ENCODE measurements at places on chromosomes 2 and 18.
A peak's percentile ranks its signal among the peaks of the same experiment; 100 is the strongest.

- no peak for DNase-seq
These were observed 37.9 kb upstream of the CTAGE1 start for GRCh38 chr18:22455425-22456115.

DNA sequence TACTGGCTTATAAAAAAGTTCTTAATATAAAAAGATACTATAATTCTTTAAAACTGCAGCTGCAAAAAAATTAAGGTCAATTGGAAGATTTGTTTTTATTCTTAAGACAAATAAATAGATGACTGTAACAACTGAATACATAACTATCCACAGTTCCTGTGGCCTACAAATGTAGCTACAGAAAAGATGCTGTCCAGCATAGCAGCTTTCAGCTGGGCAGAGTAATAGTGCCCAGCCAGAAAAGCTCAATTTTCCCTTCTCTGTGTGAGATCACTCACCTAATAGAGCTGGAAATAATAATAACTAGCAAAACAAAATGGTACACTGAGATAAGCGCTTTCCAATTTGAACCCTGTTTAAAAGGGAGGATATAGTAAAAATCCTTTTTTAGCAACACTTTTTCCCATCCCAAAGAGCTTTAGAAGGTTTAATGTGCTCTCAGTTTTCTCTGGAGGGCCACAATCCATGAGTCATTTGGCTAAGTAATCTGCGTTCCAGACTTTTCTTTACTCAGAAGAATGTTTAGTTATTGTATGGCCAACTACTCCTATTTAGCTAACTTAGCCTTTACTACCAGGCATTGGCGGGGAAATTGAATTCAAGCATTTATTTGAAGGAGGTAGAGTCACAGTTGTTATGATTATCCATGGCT lies 158.1 kb upstream of the SLC39A10 start:
- DNase-seq = peak; percentile 40

GRCh38 chr2:20603791-20604190 lies 47.1 kb downstream of the HS1BP3 start:
- DNase-seq = no peak

DNA sequence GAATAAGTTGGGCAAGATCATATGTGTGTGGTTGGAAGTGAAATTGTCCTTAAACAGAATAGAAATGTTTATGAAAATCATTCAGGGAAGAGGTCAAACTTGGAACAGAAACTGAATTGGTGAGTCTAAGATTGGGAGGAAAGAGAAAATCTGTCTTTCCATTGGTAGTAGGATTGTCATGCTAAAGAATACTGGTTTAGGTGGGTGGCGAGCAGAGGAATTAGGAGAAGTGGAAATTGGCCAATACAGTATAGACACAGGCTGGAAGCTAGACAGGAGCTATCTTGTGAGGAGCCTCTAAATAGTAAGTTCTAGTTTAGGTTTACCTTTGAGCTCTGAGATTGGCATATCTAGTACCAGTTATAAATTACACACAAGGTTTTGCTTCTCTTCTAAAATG lies 80.9 kb upstream of the KYNU start:
- no peak for DNase-seq

DNA sequence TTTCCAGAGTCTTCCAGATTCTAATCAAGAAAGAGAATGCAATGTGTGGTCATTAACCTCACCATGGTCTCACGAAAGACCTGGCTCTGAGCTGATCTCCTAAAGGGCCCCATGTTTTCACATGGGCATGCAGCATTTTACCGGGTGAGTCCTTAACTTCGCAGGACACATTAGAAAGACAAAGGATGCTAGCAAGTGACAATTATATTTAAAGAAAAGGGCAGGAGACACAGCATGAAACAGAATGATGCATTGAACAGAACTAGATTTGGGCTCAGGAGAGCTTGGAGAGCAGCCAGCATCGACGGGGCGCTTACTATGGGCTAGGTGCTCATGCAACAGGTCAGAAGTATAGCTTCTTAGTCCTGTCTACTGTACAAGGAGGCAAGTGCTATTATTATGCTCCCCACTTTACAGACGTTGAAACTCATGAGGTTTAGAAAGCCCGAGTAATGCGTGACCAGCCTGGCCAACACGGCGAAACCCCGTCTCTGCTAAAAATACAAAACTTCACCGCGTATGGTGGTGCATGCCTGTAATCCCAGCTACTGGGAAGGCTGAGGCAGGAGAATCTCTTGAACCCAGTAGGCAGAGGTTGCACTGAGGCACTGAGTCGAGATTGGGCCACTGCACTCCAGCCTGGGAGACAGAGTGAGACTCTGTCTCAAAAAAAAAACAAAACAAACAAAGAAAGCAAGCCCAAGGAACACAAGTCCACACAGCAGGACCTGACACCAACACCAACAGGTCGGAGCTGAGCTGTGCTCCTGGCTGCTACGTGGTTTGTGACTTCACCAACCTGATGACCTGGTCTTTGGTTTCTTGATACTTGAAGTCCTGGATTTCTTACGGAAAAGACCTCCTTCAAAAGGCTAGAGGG lies 16.1 kb downstream of the MBP start:
- no peak for DNase-seq

DNA sequence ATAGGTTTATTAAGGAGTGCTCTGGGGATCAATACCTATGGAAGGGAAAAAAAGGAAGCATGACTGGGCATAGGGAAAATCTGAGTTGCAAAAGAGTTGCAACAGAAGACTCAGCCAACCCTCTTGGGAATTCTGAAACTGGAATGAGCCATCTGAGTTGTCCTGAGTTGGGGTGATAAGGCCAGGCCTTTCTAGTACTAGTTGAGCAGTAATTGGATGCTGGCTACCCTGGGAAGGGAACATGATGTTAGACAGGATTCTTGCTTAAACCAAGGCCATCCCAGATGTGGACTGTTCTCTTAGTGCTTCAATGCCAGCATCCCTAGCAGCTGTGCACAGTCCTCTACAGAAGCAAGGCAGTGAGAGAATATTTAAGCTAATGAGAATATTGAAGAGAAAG lies 348.8 kb upstream of the GULP1 start:
- peak; percentile 26 for DNase-seq

DNA sequence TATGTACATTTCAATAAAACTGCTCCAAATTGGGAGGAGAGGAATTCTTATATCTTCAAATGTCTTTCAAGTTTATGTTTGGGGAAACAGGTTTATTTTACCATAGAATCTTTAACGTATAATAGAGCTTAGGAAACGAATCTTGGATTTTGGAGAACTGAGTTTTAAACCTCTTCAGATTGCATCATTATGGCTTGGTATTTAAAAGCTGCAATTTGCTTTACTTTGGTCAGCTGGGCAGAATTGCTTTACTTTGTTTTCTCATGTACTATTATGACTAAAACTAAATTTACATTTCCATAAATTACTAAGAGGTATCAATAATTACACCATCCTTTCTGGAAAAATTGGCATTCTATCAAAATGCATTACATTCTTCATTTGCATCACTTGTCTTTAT lies 54.6 kb downstream of the BAZ2B start:
- DNase-seq = no peak

DNA sequence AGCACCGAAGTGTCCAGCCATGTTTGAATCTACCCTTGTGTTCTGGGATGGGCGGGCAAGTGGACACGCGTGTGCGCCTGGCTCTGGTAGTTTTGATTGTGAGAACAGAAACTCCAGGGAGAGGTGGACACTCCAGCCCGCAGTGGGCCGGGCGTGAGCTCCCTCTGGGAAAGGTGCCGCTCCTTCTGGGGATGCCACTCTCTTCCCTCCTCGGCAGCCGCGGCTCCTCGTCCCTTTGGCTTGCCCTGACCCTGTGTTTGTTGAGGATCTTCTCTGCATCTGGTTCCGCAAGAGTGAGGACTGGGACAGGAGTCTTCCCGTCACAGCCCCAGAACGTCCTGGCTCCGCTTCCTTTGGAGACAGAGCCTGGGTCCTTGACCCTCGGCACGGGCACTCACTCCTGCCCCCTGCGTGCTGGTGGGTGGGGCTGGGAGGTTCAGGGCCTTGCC lies 1.3 kb downstream of the CTDP1 start:
- DNase-seq = no peak

DNA sequence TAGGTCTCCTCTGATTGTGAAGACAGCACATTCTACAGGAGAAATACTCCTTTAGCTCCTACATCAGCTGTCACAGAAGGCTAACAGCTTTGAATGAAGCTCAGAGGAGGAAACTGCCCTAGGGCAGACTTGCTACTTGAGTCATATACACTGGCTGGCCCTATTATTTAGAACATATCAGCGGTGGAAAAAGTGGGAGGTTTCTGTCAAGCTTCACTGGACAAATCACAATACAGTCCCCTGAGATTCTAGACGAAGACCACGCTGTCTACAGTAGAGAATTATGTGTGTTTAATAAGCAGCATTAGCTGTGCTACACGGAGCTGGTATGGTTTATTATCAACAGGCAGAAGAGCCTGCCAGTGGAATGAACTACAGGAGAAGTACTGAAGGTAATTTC lies 230.9 kb upstream of the FSIP2 start:
- no peak for DNase-seq

DNA sequence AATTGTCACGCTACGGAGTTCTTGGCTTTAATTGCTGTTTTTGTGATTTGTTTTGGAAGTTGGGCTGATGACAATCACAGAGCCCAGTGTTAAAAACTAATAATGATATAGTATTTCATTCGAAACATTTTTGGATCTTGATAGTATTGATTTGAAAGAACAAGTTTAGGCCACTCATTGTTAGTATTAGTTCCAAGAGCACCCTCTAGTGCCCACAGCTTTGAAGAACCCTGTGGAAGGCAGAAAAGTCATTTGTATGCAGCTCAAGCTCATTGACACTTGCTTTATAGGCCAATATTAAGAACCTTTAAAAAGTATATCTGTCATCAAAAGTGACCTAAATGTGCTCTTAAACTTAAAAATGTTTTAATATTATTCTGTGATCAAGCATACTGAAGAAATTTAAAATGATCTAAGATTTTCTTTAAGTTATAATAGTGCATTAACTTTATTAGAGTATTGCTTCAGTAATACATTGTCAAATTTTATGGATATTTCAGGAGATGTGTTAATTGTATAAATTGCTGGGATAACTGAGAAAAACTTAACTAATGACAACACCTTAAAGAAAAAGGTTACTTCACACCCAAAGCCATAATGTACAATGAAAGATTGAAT lies 191.0 kb downstream of the GRB14 start:
- peak; percentile 27 for DNase-seq

GRCh38 chr2:123915380-123915779 lies 109.7 kb upstream of the CNTNAP5 start:
- no peak for DNase-seq

GRCh38 chr2:19435815-19436214 lies 77.4 kb upstream of the OSR1 start:
- DNase-seq = peak; percentile 6

DNA sequence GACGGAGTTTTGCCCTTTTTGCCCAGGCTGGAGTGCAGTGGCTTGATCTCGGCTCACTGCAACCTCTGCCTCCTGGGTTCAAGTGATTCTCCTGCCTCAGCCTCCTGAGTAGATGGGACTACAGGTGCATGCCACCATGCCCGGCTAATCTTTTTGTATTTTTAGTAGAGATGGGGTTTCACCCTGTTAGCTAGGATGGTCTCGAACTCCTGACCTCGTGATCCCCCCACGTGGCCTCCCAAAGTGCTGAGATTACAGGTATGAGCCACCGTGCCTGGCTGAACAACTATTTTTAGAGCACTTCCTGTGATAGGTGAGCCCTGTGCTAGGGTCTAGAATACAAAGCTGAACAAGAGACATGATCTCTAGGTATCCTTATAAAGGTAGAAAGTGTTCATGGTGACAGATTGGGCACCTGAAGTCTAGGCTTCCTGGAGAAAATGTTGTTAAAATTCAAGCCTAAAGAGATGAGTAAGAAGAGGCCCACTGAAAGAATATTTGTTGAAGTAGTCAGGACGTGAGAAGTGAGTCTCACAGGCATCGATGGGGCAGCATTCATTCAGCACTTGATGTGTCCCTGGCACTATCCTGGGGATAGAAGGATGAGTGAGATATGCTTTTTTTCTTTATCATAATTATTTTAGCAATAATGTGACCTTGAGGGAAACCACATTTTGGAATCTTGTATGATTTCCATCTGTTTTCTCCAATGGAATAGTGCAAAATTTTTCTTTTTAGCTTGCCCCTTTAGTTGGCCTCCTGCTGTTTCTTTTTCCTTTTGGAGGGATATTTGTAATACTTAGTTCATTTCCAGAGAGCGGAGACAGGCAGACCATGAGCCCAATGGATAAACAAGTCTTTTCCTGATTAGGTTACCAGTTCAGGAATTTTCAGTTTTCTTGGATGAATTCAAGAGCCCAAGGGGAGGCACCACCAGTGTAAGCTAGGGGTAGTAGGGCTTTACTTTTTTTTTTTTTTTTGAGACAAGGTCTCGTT lies 5.1 kb downstream of the ZNF236 start:
- no peak for DNase-seq

DNA sequence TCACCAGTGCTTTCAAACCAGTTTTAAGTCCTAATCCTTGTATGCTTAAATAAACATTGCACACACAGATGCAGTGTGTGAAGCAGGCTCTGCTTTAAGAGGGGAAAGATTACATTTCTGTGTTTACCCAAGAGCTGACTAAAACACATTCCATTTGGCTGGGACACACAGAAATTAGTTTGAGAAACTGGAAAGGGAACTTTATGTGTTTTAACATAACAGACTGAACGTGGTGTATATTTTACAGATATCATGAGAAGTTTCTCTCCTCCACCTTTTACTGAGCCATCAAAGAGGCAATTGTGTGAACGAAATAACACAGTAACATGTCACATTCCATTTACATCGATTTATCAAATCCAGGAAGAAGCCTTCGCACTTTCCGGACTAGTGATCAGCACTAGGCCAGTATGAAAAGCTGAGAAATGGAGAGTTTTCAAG lies 121.8 kb downstream of the MAIP1 start:
- DNase-seq = peak; percentile 64

DNA sequence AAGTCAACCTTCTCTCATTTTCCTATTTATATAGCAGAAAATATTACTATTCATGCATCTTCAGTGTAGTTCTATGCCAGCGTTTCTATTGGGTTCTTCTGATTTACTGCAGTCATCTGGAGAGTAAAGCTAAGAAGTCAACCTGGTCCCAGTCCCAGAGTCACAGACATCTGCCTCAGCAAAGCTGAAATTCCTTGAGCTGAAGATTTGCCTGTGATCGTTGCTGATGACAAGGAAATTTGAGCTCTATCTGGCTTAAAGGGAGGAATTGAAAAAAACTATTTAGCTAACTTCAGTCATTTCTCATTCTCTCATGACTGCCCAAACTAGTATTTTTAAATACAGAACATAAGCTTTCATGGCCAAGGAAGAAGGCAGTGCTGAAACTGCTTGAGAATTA lies 45.7 kb downstream of the RND3 start:
- DNase-seq = peak; percentile 17

GRCh38 chr18:62778976-62779869 lies 63.9 kb downstream of the PHLPP1 start:
- DNase-seq = no peak

- DNase-seq = peak; percentile 35
These were observed 40.3 kb upstream of the SIGLEC15 start for GRCh38 chr18:45785134-45785533.

GRCh38 chr2:171469176-171469575 lies 35.1 kb downstream of the DCAF17 start:
- DNase-seq = no peak

DNA sequence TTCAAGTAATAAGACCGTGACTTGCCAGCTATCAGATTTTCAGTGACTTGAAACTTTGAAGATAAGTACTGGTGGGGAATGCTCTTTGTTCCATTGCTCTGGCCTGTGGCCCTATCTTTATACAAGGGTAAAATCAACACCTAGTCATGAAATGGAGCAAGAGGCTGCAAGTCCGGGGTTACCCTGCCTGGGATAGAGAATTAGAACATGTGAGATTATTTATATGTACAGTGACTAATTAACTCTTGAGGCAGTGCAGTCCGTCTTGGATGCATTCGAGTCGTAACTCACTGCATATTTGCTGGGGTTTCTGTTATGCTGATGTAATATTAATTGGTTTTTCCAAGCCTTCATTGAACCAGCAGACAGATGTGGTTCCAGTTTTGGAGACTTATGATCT lies 105.8 kb upstream of the LYPD6 start:
- no peak for DNase-seq
